EL (cell line): ENCODE measurements at places on chromosomes 3 and 15.
A peak's percentile ranks its signal among the peaks of the same experiment; 100 is the strongest.

GRCh38 chr15:62071711-62072308, 5.0 kb downstream of the C2CD4A start:
- peak; percentile 42 for DNase-seq

DNA sequence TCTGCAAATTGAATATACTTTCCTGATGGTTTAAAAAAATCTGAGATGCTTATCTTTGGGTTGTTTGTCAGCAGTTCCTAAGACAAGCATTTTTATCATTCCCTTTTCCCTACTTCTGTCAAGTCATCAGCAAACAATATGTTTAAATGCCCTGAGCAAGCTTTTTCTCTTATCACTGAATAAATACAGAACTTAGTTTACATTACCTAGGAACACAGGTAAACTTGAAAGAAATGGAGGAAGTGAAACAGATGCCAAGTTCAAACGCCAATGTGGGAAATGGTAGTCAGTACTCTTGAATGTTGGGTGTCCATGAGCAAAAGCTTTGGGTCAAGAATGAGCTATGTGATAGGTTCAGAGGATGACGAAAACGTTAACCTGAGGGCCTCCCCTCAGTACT, 17.2 kb upstream of the TCAIM start:
- DNase-seq: no peak

DNA sequence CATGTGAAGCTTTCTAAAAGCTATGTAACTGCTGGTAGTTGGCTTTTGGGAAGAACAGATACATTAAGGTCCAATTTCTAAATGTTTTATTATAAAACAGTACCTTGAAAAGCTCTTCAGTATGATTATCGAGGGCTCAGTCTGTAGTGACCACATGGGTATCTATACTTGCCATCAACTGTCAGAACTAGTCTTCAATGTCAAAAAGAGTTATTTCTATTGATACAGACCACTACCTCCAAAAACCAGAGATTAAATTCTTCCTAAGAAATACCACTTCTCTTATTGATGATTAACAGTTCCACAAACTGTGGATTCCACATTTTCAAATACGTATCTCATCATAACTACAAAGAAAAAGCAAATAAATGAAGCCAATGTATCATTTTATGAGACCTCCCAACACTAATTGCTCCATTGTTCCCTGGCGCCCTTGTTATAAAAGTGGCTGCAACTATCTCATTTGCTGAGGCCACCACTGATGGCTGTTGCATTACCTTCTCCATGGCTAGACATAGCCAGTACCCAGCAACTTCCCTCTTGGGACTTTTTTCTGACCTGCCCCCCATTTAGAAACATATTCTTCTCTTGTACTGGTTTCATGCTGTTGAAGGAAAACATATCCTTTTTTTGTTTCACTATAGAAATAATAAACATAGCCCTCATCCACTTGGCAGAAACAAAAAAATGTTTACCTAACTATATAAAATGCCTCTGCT, 33.9 kb upstream of the MBNL1 start:
- DNase-seq: no peak

- DNase-seq: peak; percentile 1
Measured at GRCh38 chr3:29871087-29871486, 590.2 kb downstream of the RBMS3 start.

DNA sequence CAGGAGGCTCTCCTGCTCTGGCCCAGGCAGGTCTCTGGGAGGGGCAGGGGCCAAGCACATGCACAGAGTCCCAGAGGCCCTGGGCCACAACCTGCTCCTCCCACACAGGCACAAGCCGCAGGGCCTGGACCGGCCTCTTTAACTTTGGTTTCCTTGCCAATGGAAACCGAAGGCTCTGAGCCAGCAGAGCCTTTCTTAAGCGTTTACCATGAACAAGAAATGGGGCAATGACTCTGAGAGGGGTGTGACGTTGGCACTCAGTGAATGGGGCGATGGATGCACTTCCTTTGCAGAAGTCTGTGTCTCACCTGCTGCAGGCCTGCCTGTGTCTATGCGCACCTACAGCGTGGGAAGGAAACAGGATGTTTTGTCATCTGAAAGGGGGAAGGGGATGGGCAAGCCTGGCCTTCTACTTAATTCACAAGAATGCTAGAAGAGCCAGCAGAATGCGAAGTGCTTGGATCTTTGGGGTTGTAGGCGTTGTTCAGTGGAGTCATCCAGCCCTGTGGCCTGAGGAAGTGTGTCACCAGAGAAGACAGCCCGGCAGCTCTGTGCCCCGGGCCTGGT, 41.8 kb downstream of the IFT122 start:
- peak; percentile 43 for DNase-seq
